ENCODE measurements at places on chromosomes 7 and 10.

DNA sequence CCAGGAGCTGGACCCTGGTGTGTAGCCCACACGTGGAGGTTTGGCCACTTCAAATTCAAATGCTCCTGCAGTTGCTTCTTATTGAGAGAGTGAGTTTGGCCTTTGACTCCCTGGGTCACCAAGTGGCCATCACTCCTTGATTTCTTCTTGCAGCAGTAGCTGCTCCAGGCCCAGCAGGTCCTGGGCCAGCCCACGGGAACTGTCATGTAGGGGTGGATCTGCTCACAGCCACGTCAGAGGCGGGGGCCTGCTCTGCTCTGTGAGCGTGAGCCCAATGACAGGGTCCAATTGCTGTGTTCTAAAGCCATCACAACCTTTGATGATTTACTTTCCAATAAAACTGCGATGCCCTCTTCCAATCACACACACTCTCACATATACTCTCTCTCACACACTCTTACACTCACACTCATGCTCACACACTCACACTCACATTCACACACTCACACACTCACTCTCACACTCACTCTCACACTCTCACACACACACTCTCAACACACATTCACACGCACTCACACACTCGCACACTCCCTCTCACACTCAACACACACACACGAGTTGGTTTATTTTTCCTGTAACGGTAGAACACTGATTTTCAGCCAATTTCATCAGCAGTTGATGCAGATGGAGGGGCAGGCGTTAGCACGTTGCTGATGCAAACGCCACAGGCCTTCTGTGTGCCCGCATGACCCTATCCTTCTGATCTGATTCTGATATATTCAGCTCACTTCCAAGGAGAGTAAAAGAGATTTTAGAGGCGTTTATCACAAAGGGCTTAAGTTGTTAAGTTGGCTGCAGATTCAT lies 210.7 kb upstream of the PPP2R2D start:
- DNase-seq = no peak

DNA sequence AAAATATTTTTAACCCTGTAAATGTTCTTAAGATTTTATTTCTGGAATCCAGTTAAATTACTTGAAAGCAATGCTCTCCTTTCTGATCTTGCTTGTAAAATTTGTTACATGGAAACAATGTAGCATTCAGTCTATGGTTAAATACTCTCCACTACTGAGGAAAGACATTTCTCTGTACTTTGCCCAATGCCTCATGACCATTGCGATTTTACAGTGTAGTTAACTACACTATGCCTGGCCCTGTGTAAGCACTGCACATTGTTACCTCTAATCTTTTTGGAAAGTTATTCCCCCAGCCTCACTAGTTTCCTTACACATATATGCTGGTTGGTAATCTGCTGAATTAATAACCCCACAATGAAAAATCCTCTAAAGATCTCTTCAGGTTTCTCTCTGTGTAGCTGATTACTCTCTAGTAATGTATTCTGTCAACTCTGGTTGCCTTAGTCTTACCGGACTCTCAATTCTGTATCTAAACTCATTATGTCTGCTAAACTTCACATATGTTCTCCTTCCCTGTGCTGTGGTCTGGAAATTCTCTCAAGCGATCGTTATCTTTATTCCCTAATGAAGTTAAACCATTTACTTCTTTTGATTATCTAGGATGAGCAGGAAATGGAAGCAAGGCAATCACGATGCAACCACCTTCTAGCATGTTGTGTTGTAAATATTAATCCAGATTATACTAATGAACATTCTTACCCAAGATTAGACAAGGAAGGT lies 58.7 kb upstream of the TMEM106B start:
- DNase-seq = no peak

DNA sequence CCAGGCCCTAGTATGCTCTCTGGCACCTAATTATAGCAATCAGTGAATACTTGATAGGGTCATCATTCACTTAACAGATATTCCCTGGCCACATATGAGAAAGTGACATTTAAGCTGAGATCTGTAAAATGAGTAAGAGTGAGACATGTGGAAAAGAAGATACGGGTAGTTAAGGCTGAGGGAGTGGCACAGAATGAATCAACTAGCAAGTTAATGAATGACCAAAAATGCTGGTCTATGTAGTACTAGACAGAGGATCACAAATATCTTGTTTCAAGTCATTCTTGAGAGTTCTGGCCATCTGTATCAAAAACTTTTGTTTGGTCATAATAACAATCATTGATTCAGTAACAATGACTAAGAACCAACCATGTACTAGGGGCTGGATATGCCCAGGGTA lies 954.9 kb downstream of the CNTNAP2 start:
- no peak for DNase-seq

DNA sequence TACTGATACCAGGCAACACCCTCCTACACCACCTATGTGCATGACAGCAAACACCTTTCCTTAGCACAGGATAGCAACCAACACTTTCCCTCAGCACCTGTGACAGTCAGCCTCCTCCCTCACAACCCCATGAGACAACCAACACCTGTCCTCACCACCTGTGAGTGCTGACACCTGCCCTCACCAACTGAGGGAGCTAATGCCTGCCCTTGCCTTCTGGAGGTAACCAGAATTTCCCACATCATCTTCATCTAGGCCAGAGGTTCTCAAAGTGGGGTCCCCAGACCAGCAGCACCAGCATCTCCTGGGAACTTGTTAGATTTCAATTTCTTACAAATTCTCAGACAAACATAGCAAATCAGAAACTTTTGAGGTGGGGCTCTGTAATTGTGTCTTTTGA lies 112.5 kb downstream of the GRID1 start:
- no peak for DNase-seq

DNA sequence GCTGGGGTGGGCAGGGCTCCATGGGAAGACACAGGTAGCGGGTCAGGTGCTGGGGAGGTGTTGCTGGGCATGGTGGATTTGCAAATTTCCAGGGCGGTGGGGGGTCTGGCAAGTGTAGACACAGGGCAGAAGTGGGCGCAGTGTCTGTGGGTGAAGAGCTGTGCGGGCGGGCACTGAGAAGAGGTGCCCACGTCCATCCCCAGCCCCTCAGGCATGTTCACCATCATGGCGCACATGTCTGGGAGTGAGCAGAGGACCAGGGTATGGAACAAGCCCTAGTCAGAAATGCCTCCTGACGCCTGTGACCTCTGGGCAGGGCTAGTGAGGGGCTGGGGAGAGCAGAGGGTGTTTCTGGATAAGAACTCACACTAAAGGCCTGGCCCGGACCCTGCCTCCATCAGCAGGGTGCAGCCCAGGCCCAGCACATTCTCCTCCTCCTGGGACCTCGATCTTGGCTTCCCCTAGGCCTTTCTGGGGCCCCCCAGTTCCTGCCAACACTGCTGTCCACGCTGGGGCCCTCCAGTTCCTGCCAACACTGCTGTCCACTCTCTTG lies 612.9 kb downstream of the PTPRN2 start:
- no peak for DNase-seq

GRCh38 chr7:75969182-75969581 lies 25.2 kb downstream of the TMEM120A start:
- no peak for DNase-seq

GRCh38 chr7:131909151-131909768 lies 352.8 kb upstream of the PODXL start:
- DNase-seq = no peak

DNA sequence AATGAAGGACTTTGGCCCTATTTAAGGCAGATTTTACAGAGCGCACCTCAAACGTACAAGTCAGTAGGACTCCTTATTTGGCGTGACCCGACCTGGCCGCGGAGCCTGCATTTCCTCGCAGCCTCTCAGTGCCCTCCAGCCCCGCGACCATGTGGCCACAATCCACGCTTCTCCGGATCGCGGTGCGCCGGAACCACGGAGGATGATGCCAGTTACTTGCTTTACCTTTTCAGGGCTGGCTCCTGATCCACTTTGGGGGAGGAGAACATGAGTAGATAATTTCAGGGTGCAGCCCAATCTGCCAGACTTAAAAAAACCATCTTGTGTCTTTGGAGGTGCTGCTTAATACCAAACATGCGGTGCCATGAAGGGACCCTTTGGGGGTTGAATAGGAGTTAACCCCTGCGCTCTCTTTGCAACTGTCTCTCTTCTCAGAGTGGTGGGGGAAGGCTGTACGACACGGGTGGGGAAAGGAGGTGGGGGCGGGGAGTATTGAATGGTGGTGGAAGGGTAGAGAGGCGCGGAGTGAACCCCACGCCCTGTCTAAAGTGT lies 1.5 kb downstream of the FRAT1 start:
- DNase-seq = no peak

DNA sequence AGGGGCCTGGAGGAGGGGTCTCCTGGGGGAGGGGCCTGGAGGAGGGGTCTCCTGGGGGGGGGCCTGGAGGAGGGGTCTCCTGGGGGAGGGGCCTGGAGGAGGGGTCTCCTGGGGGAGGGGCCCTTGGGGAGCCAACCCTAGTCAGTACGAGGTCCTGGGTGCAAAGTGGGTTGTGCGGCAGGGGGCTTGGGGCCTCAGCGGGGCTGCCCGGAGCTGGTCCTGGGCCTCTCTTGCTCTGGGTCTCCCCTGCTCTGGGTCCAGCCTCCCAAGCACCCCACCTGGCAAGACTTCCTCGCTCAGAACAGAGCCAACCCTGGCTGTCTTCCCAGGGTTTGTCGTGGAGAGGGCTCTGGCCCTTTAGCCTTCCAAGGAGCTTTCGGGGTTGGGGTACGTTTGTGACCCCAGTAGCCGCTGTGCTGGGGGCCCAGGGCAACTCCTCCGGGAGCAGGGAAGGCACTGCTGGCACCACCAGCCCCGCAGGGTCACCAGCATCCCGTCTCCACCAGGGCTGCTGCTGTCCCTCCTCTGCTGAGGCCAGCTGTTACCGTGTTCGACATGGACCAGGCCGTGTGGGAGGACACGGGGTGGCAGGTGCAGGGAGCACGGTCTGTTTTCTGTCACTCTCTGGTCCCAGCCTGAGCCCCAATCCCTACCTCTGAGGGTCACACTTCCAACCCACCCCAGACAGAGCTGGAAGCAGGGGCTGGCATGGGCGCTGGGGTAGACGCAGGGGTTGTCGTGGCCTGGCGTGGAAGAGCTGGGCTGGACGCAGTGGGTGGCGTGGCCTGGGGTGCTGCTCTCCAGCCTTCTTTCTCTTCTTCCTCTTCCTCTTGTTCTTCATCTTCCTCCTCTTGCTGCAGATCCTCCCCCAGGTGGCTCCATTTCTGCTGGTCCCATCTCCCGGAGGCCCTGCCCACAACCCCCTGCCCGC lies 22.8 kb downstream of the PWWP2B start:
- no peak for DNase-seq

GRCh38 chr10:61343796-61344195 lies 109.4 kb downstream of the TMEM26 start:
- DNase-seq = no peak

- peak; percentile 51 for DNase-seq
These were observed 125.4 kb upstream of the TARP start for GRCh38 chr7:38398725-38399321.

- DNase-seq = no peak
These were observed 105.4 kb downstream of the ITIH5 start for GRCh38 chr10:7561216-7561893.

- peak; percentile 93 for DNase-seq
These were observed at the start of gene POLD2 for GRCh38 chr7:44123190-44124003. TSS of gene POLD2 (minus strand) at chr7:44123548. CDS start at chr7:44122053, 1,495 bp downstream.

GRCh38 chr7:69577221-69577620 lies 21.1 kb upstream of the AUTS2 start:
- DNase-seq = no peak

DNA sequence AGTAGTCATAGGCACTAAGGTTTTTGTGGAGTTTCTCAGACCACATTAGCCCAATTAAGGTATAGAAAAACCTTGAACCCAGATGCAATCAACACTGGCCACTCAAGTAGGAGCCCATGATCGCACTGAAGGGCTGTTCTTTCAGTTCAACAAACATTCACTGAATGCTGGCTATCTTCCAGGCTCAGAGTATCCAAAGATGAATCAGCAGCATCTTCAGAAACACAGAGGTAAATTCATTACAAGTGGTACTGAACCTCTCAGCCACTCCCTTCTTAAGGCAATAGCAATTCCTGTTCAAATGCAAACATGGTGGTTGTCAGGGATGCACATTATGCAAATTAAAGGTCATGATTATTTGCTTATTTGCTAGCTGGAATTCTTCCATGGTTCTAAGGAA lies 17.1 kb downstream of the KCNK18 start:
- no peak for DNase-seq
